ENCODE measurements at places on chromosomes 5 and 9. TPM values are rescaled to one million over a fixed set of nuclear protein-coding genes. Genes with fewer than 3 reads are reported as not detected.

The FIBCD1 gene
- not detected for total RNA-seq

The UBE2D2 gene
- total RNA-seq = 283 TPM

The PCDHB7 gene
- not detected for total RNA-seq

The GRAMD2B gene
- 10.1 TPM for total RNA-seq

The SMIM32 gene
- not detected for total RNA-seq

The STPG3 gene
- not detected for total RNA-seq

The GARNL3 gene
- total RNA-seq = 4.5 TPM

The RGP1 gene
- total RNA-seq = 17.1 TPM

The NUTM2G gene
- not detected for total RNA-seq

The EIF4EBP3 gene
- total RNA-seq = 14.1 TPM

The IFNA2 gene
- total RNA-seq = not detected

The C9 gene
- total RNA-seq = not detected

The MUSK gene
- not detected for total RNA-seq

The PAIP1 gene
- total RNA-seq = 56.2 TPM

The BRD3 gene
- 36.6 TPM for total RNA-seq

The TUSC1 gene
- not detected for total RNA-seq

The TPPP gene
- total RNA-seq = 0.29 TPM

The PRR7 gene
- total RNA-seq = 18.7 TPM

The C1QTNF3 gene
- 0.92 TPM for total RNA-seq

The SPINK13 gene
- total RNA-seq = not detected

The SLC6A18 gene
- not detected for total RNA-seq

The FAM174A gene
- total RNA-seq = 8.8 TPM

The CMBL gene
- 3.0 TPM for total RNA-seq

The CCL28 gene
- 10.7 TPM for total RNA-seq

The OR4F3 gene
- not detected for total RNA-seq

The ARSI gene
- total RNA-seq = not detected

The DNM1 gene
- total RNA-seq = 0.65 TPM

All from activated CD8-positive, alpha-beta memory T cell treated with anti-CD3 and anti-CD28 coated beads for 36 hours (primary cell).